Hindlimb muscle (tissue), 1 donor: ENCODE measurements at places on chromosomes 11 and 22. TPM values are rescaled to one million over a fixed set of nuclear protein-coding genes. Genes with fewer than 3 reads are reported as not detected.

DNA sequence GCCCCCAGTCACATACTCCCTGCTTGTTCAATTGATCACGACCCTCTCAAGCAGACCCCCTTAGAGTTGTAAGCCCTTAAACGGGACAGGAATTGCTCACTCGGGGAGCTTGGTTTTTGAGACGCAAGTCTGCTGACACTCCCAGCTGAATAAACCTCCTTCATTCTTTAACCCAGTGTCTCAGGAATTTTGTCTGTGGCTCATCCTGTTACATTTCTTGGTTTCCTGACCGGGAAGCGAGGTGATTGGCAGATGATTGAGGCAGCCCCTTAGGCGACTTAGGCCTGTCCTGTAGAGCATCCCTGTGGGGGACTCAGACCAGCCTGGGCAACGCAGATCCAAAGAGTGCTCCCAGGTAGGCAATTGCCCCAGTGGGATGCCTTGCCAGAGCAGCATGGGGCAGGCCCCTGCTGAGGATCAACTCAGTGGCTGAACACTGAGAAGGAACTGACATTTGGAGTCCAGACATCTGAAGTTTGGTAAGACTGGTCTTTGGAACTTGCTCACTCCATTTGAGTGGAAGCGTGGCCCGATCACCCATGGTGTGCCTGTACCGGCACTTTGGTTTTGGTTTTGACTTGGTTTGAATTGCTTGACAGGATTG lies 51.5 kb downstream of the NEU3 start:
- no peak for DNase-seq

- no peak for DNase-seq
These were observed 333.3 kb downstream of the FAT3 start for GRCh38 chr11:92557879-92558278.

Gene CRYBB3
- polyA plus RNA-seq, result 0.23 TPM

- no peak for DNase-seq
These were observed 883.0 kb downstream of the TBC1D22A start for GRCh38 chr22:47645450-47645914.

GRCh38 chr11:71223671-71224660 lies 28.4 kb downstream of the SHANK2 start:
- no peak for DNase-seq
